ENCODE measurements at places on chromosomes 7 and 10. TPM values are rescaled to one million over a fixed set of nuclear protein-coding genes. Genes with fewer than 3 reads are reported as not detected.

Gene LIPM
- total RNA-seq, result not detected

Gene SLC18A3
- not detected for total RNA-seq

Gene LIPJ
- not detected for total RNA-seq

Gene TMEM130
- 2.9 TPM for total RNA-seq

Gene SUMF2
- 59.2 TPM for total RNA-seq

Gene SEMA3E
- total RNA-seq, result 1.9 TPM

Gene SPDYE16
- total RNA-seq, result not detected

Gene ENTPD1
- total RNA-seq, result 2.2 TPM

Gene CTTNBP2
- total RNA-seq, result 30.9 TPM

Gene MRPS16
- total RNA-seq, result 125 TPM

Gene CYP2C8
- total RNA-seq, result 0.32 TPM

- no peak overlapping the region for H3K27ac ChIP-seq
- no peak overlapping the region for H3K4me3 ChIP-seq
- no peaks in the 10 kb centered on the region for H3K36me3 ChIP-seq
- H3K4me1 ChIP-seq, result no peaks in the 10 kb centered on the region
- DNase-seq, result no peak
These were observed 475.3 kb upstream of the AUTS2 start for GRCh38 chr7:69122953-69123352.

DNA sequence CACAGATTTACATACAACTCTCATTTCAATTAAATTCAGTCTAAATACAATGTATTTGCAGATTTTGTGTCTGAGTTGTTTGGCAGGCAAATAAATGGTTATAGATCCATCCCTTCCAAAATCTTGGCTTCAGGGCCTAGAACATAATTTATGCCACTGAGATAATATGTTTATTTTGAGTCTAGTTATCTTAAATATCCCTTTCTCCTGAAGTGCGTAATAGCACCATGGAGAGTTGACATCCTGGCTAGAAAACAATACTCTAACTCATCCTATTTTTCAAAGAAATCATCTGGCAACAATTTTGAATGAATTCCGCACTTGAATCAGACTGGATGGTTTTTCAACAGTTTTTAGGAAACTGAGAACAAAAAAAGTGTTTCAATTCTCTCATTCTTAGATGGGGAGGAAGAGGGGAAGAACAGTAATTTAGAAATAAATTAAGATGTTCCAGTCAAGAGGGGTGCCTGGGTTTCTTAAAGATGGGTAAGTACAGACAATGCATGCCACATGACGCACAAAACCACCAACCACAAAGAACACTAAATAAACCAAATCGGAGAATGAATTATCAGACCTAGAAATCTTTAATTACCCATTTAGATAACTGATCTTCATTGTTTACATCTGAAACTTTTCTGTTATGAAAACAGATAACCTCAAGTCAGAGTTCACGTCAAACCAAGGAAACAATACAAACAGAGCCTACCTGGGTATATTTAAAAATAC lies 228.7 kb upstream of the PTN start:
- H3K4me1 ChIP-seq, result no peaks in the 10 kb centered on the region
- no peak overlapping the region for H3K4me3 ChIP-seq
- H3K27me3 ChIP-seq, result no peaks in the 10 kb centered on the region
- H3K27ac ChIP-seq, result no peak overlapping the region
- DNase-seq, result no peak

DNA sequence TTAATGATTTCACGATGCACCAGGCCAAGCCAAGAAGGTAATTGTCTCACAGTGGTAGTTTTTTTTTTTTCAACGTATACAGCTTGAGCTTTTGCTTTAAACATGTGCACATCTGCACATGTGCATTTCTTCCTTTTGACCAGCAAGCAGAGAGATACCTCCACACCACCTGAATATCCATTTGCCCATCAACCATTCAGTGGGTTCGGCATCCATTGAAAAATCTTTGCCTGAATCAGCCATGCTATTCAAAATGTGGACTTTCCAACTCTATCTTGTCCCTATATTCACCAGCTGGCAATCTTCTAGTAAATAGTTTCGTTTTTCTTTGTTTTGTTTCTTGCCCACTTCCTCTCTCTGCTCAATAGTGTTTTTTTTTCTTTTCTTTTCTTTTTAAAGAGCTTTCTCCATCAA lies 7.7 kb upstream of the TRA2A start:
- no peak for DNase-seq
- H3K4me1 ChIP-seq, result no peaks in the 10 kb centered on the region
- no peaks in the 10 kb centered on the region for H3K27me3 ChIP-seq
- no peak overlapping the region for H3K27ac ChIP-seq
- H3K36me3 ChIP-seq, result no peaks in the 10 kb centered on the region

GRCh38 chr10:79196470-79197461 lies 128.0 kb downstream of the ZMIZ1 start:
- H3K27ac ChIP-seq, result no peak overlapping the region
- no peak for DNase-seq
- no peaks in the 10 kb centered on the region for H3K36me3 ChIP-seq
- H3K27me3 ChIP-seq, result no peaks in the 10 kb centered on the region

GRCh38 chr7:117112640-117113039 lies 159.3 kb downstream of the ST7 start:
- no peaks in the 10 kb centered on the region for H3K36me3 ChIP-seq
- H3K4me3 ChIP-seq, result no peak overlapping the region
- no peak overlapping the region for H3K27ac ChIP-seq
- no peak for DNase-seq
- peaks cover 4% of the 10 kb centered on the region for H3K4me1 ChIP-seq
- no peaks in the 10 kb centered on the region for H3K27me3 ChIP-seq

- H3K27ac ChIP-seq, result no peak overlapping the region
- no peak for DNase-seq
- no peaks in the 10 kb centered on the region for H3K36me3 ChIP-seq
- H3K4me3 ChIP-seq, result no peak overlapping the region
- peaks cover 4% of the 10 kb centered on the region for H3K27me3 ChIP-seq
- peaks cover 4% of the 10 kb centered on the region for H3K4me1 ChIP-seq
These were observed 283.3 kb downstream of the PHTF2 start for GRCh38 chr7:78081888-78082287.

GRCh38 chr7:47570649-47571050 lies 11.3 kb downstream of the TNS3 start:
- no peaks in the 10 kb centered on the region for H3K4me1 ChIP-seq
- no peaks in the 10 kb centered on the region for H3K36me3 ChIP-seq
- H3K27me3 ChIP-seq, result no peaks in the 10 kb centered on the region
- no peak overlapping the region for H3K4me3 ChIP-seq
- DNase-seq, result no peak

- H3K4me1 ChIP-seq, result no peaks in the 10 kb centered on the region
- no peak overlapping the region for H3K4me3 ChIP-seq
- H3K27ac ChIP-seq, result no peak overlapping the region
- H3K27me3 ChIP-seq, result no peaks in the 10 kb centered on the region
- no peaks in the 10 kb centered on the region for H3K36me3 ChIP-seq
These were observed 44.7 kb upstream of the ZNF800 start for GRCh38 chr7:127437241-127437640.

GRCh38 chr7:140541513-140542227 lies 62.4 kb upstream of the MKRN1 start:
- H3K36me3 ChIP-seq, result no peaks in the 10 kb centered on the region
- H3K27ac ChIP-seq, result peak overlapping the region; percentile 85

- H3K4me1 ChIP-seq, result peaks cover 6% of the 10 kb centered on the region
- no peak for DNase-seq
- H3K4me3 ChIP-seq, result no peak overlapping the region
- no peaks in the 10 kb centered on the region for H3K36me3 ChIP-seq
- no peak overlapping the region for H3K27ac ChIP-seq
- no peaks in the 10 kb centered on the region for H3K27me3 ChIP-seq
These were observed 41.9 kb upstream of the NXPH1 start for GRCh38 chr7:8391353-8392062.

GRCh38 chr7:42964849-42965805 lies 33.0 kb downstream of the MRPL32 start:
- no peak overlapping the region for H3K4me3 ChIP-seq
- no peaks in the 10 kb centered on the region for H3K27me3 ChIP-seq
- H3K27ac ChIP-seq, result no peak overlapping the region
- H3K4me1 ChIP-seq, result no peaks in the 10 kb centered on the region

GRCh38 chr7:911791-912480 lies 35.6 kb downstream of the GET4 start:
- H3K27me3 ChIP-seq, result peaks cover 8% of the 10 kb centered on the region
- no peak overlapping the region for H3K4me3 ChIP-seq
- no peak overlapping the region for H3K27ac ChIP-seq
- no peak for DNase-seq
- no peaks in the 10 kb centered on the region for H3K36me3 ChIP-seq

GRCh38 chr10:20877986-20878983 lies 18.8 kb downstream of the NEBL start:
- no peaks in the 10 kb centered on the region for H3K4me1 ChIP-seq
- no peak overlapping the region for H3K4me3 ChIP-seq
- H3K27me3 ChIP-seq, result no peaks in the 10 kb centered on the region
- H3K36me3 ChIP-seq, result no peaks in the 10 kb centered on the region
- DNase-seq, result no peak
